ENCODE measurements at places on chromosomes 3 and 15. TPM values are rescaled to one million over a fixed set of nuclear protein-coding genes. Genes with fewer than 3 reads are reported as not detected.

The MYO1E gene
- 3.4 TPM for total RNA-seq

- peak; percentile 43 for ATAC-seq
Measured at GRCh38 chr3:100454677-100455076, 37.7 kb upstream of the TMEM45A start.

DNA sequence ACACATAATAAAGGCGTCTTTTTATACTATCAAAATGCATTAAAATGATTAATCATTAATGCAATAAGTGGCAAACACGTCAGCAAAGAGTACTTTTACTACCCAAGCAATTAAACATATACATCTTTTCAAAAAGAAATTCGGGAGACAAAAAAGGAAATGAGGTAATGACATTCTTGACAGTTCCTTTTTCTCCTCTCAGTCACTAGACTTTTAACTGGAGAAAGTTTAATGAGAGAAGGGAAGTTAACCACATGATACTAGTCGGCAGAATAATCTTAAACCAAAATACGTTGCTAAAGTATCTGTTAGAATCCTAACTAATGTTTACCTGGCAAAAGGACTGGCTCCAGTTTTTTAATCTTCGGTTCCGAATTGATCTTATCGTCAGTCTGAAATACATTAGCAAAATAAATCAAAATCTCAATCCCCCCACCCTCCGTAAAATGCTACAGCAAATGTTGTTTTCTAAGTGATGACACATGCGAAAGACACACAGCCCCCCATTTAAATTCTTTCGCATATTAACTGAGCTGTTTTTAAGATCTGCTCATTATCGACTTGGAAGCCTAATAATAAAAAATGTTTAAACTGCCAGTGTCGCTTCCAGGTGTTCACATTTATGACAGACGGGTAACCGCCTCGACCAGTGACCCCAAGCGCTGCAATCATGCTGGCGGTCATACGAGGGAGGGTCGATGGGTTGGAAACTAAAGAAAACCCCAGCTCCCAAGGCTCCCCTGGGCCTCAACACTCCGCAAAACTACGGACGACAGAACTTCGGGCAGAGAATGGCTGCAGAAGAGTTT, 778 bp downstream of the MTMR10 start:
- ATAC-seq, result no peak

The SLC28A2 gene
- 0.18 TPM for total RNA-seq

- no peak for ATAC-seq
Measured at GRCh38 chr3:55122312-55122711, 194.5 kb upstream of the LRTM1 start.

The SLC12A1 gene
- 0.05 TPM for total RNA-seq

DNA sequence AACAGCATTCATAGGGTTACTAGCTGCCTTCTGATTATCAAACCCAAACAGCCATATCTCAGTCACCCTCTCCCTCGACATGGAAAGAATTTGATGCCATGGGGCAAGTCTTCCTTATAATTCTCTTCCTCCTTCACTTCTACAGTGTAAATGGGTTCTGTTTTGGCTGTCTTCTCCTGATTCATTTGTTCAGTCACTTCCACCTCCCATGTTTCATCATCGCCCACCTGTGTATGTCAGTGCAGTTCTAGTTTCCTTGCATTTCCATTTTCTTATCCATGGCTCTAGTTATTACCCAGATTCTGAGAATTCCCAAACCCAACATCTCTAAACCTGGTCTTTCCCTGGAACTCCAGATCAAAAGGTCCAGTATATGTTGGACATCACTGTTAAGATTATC, 41.0 kb downstream of the RIOX2 start:
- no peak for ATAC-seq

The LTF gene
- not detected for total RNA-seq

The LRRC2 gene
- 0.26 TPM for total RNA-seq

DNA sequence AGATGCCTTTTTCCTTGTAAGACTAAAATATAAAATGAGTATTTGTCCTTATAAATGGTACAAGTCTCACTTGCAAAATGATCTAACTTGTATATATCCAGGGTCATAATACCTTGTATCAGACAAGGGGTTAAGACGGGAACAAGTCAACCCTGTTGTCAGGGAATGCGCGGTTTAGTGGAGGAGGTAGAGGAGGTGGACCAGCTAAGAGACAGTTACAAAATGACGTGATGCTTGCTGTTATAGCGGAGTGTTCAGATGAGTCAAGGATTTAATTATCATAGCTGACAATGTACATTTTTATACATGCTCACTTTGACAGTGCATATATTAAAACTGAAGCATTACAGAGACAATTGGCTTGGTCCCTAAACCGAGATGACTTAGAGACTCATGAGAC, 26.8 kb upstream of the KLHL25 start:
- no peak for ATAC-seq

DNA sequence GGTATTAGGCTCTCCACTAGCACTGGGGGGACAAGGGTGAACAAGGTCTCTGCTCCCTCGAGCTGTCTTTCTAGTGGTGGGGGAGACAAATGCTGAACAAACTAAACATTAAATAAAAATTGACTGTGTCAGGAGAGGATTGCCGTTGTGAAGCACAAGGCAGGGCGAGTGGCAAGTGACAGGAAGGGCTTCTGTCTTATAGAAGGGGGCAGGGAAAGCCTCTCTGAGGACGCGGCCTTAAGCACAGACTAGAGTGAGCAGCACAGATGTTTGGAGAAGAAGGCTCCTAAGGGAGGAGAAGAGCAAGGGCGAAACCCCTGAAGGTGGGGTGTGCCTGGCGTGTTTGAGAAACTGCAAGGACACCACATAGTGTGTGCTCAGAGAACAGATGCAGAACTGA, 50.9 kb upstream of the ATP2B2 start:
- no peak for ATAC-seq

The ZIC4 gene
- 1.2 TPM for total RNA-seq

The CCDC54 gene
- total RNA-seq, result 0.23 TPM

The C3orf85 gene
- total RNA-seq, result not detected

All from motor neuron (in vitro differentiated cells).